Hepatic stellate cell (primary cell): ENCODE measurements at places on chromosomes 1 and 21.

DNA sequence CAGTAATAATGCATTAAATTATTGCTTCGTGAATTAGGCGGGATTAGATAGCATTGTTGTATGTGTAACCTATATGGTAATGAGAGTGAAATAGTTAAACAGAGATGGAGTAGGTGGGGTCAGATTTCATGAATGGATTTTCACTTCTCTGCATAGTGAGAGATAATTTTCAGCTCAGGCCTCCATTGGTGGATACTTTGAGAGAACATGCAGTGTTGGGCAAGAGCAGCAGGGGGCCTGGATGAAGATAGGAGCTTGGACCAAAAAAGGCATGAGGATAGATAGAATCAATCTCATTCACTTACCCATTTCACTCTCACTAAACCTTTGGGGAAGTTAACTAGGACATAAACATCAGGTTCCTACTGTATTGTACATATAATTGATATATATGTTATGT lies 39.5 kb upstream of the C1orf87 start:
- DNase-seq = no peak

GRCh38 chr1:31923901-31924535 lies 14.2 kb downstream of the PTP4A2 start:
- no peak for DNase-seq

DNA sequence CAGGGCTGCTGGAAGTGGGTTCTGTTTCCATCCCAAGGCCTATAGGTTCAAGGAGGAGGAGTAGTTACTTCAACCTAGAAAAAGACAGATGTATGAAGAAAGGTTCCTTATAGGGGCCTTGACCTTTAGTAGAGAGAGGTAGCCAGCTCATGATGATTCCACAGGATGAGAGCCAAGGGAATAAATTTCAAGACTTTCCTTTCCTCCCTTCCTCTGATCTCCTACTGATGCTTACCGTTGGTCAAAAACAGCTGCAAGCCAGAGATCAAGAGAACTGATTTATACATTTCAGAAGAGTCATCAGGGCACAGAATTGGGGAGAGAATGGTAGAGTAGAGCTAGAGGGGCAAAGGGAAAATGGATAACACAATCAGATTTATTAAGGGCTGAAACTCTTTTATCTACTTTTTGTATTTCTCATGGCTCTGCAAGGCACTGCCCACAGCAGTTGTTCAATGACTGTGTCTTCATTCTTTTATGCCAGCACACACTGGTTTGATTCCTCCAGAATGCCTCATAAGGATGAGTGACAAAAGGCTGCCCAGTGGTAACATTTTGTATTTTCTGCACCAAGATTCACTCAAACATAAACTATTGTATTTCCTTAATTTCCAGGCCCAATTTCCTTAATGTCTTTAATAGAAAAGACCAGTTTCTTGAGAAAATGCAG lies 37.4 kb downstream of the AK5 start:
- no peak for DNase-seq

GRCh38 chr1:112250892-112251291 lies 145.1 kb upstream of the CTTNBP2NL start:
- no peak for DNase-seq

- DNase-seq = no peak
These were observed 11.4 kb upstream of the RAB3GAP2 start for GRCh38 chr1:220283625-220284024.

DNA sequence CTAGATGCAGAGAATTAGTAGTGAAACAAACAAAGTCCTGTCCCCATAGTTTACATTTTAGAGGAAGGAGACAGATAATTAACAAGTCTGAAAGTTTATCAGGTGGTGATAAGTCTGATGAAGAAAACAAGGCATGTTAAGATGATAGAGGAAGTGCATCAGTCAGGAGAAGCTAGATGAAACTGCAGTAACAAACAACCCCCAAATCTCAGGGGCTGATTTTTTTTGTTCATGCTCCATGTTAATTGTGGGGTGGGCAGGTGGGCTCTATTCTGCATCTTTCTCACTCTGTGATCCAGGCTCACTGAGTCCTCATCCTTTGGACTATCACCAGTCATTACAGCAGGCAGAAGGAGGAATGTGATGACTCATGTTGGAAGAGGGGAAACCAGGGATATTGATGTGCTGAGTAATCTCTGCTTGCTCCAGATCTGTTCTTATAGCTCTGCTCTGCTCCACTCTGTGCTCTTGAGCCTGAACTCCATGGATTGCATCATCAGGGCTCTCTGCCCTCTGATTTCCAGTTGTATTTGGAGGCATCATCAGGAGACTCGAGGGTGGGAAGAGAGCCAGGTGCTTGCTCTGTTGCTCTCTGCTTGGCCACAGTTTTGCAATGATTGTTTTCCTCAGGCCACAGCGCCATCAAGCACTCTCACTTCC lies 166.9 kb downstream of the IER5 start:
- DNase-seq = peak; percentile 7

DNA sequence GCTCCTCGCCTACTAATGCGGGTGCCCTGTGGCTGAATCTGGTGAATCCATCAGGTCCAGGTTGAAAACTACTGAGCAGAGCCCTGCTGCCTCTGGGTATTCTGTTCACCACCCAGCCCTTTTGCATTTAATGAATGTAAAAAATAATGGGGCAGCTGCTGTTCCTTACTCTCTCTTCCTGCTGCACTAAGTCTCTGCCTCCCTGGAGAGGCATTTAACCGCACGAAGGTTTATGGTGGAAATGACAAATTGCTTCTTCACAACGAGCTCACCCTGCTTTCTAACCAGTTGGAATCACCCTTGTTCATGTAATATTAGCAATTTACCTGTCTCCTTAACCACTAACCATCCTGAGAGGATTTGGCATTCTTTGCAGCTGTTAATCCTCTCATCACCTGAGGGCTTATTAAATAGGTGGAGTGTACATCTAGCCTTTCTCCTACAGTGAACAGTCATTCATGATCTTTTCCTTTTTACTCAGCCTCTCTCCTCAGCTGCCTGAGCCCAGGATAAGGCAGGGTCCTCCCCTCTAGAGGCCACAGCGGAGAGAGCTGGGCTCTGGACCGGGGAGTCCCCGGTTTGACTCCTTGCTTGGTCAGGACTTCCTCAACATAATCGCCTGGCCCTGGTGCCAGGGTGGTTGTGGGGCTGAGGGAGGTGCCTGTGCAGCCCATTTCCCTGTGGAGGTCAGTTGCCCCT lies 97.6 kb downstream of the NOS1AP start:
- no peak for DNase-seq

DNA sequence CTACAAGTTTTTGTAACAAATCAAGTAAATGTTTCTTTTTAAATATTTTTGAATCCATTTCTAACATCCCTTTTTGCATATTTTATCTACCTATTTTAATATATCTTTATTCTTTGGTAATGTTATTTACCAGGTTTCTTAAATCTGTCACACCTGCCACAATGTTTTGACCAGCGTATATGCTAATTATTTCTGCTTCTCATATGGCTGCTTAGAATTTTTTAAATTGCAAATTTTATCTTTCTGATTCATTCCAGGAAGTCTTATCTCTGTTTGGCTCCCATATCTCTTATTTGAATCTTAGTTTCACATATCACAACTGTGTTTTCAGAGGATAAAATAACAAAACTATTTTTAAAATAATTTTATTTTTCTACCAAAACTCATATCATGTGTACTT lies 1411.1 kb downstream of the KCNT2 start:
- no peak for DNase-seq

GRCh38 chr1:111162488-111162880 lies 22.5 kb downstream of the CEPT1 start:
- no peak for DNase-seq

DNA sequence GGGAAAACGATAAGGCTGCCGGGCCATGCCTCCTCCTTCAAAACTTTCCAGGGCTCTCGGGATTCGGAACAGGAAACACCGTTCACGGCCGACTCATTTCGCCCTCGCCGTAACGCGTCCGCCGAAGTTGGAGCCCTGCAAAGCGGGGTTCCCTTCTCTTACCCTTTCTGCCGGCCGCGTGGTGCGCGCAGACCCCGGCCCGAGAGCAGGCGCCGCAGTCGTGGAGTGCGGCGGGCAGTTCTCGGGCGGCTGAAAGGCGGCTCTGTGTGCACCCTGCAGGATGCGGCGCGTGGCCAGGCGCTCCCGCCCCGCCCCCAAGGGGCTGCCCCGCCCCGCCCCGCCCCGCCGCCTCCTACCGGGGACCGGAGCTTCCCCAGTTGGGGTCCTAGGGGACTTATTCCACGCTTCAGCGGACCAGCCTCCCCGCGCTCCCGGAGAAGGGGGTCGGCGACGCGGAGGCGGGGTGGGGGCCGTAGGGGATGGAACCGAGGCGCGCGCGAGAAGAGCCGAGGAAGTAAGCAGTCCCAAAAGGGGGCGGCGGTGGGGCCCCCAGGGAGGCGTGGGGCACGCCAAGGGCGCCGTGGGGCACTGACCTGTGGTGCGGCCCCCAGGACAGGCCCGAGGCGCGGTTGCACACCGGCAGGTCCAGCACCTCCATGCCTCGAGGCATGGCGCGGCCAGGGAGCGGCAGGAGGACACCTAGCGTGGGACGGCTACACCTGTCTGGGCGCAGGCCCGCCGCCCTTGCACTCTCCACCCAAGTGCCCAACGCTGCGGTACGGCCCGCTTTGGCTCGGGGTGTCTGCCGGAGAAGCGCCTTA lies at the start of gene MCOLN2:
Gene MCOLN2 (minus strand): TSS at position 268 of the 821 bp plus-strand sequence. CDS start 241 bp downstream, at position 27.
- DNase-seq = peak; percentile 48
